ENCODE measurements at places on chromosomes 2 and 18.

DNA sequence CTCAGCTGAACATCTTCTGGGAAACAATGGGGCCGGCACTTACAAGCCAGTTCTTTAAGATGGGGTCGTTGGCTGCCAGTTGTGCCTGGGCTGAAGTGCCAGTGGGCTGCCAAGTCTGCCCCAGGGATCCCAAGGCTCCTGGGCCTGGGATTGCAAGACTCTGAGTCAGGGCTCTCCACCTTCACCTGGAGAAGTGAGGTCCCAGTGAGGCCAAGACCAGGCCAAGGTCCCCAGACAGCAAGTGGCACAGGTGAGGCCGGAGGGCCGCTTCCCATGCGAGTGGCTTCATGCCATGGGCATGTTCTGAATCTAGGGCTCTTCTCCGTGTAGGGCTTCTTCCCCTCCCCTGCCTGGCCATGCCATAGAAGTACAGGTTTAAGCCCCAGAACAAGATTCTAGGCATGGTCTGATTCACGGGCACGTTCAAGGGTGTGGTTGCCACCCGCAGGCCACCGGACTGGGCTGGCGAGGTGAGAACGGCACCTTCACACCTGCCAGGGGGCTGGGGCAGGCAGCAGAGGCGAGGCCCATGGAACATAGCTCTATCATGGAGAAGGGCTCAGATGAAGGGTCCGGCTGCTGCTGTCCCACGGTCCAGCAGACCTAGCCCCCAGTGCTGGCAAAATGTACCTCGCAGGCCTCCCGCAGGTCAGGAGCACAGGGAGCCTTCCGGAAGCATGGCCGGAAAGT is 36.4 kb downstream of the TWIST2 start:
- no peak for DNase-seq

GRCh38 chr2:179837408-179837807 is 24.0 kb downstream of the ZNF385B start:
- no peak for DNase-seq

GRCh38 chr2:152858594-152859265 is 140.3 kb downstream of the ARL6IP6 start:
- peak; percentile 40 for DNase-seq

- DNase-seq, result no peak
Observed at GRCh38 chr2:892401-892800, 58.2 kb upstream of the SNTG2 start.

DNA sequence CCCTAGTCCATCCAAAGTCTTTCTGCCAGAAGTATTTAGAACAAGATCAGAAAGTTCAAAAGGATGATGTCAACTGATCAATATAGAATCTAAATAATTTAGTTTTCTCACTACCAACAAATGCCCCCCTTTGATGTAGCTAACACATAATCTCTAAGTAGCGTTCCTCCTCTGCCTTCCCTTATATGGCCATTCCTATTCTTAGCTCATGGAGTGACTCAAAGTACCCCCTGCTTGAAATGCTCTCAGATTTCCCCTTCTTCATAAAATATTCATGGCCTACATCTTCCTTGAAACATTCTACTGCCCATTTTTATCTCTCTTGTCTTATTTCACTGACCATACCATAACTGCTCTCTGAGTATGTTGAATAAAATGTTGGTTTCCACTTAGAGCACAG is 151.5 kb downstream of the UPP2 start:
- no peak for DNase-seq

GRCh38 chr2:38293152-38293865 is 83.8 kb downstream of the ATL2 start:
- DNase-seq, result no peak

GRCh38 chr2:141329964-141330363 is 800.9 kb downstream of the LRP1B start:
- DNase-seq, result no peak

GRCh38 chr2:10926191-10926820 is 14.6 kb downstream of the KCNF1 start:
- no peak for DNase-seq

- DNase-seq, result no peak
Observed at GRCh38 chr2:219687272-219687671, 59.8 kb downstream of the SLC4A3 start.

DNA sequence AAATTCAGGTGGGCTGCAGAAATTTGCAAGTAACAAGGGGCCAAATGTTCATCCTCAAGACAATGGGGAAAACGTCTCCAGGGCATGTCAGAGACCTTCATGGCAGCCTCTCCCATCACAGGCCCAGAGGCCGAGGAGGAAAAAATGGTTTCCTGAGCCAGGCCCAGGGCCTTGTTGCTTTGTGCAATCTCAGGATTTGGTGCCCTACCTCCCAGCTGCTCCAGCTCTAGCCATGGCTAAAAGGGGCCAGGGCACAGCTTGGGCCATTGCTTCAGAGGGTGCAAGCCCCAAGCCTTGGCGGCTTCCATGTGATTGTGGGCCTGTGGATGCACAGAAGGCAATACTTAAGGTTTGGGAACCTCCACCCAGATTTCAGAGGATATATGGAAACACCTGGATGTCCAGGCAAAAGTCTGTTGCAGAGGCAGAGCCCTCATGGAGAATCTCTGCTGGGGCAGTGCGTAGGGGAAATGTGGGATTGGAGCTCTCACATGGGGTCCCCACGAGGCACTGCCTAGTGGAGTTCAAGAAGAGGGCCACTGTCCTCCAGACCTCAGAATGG is 29.2 kb downstream of the RPRD1A start:
- no peak for DNase-seq

DNA sequence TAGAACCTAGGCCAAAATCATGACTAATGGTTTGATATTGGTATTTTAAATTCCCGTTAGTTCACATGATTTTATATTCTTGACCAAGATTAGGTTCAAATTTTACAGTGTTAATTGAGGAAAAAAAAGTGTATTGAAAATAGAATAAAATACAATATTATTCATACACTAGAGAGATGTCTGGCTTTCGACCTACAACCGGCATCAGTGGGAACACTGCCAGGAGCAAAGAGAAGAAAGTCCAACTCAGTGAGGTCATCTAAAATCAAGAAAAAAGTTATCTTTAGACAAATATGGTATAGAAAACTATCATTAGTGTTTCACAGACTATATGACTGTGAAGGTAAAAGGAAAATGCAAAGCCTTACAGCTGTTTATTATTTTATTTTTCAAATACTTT is 81.5 kb downstream of the PIGN start:
- DNase-seq, result no peak

GRCh38 chr2:9658972-9659371 is 28.2 kb upstream of the YWHAQ start:
- no peak for DNase-seq

GRCh38 chr18:39435996-39436395 is 1870.4 kb upstream of the CELF4 start:
- no peak for DNase-seq

- no peak for DNase-seq
Observed at GRCh38 chr2:222862106-222862908, 1.5 kb downstream of the ACSL3 start.

DNA sequence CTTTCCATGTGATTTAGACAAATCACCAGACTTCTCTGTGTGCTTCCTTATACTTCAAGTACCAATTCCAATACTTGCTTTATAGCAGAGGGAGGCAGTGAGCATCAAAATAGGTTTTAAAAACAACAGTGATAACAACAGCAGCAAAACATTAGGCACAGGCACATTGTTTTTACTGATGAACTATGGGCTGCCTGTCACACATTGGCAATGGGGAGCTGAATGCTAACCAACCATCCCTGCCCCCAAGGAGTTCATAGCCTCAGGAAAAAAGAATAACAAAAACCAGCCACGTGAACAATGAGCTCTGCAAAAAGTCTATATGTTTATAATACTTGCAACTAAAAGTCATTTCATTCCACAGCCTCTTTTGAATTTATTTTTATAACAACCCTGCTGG is 287.9 kb upstream of the TRIB2 start:
- DNase-seq, result no peak

DNA sequence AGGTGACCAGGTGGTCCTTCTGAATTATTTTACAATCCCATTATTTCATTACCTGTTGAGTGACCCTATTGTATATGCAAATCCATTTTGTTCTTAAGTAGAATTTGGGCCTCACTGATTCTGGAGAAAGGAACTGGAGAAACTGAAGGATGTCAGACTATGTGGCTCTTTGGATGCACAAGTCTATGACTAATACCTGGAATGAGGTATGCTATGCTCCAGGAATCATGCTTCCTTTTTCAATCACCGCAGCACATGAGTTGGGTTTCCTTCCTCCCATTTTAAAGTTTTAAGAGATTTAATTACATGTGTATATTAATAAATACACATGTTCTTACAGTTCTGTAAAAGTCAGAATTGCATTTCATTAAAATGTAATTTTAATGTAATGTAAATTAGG is 253.9 kb upstream of the VWC2L start:
- DNase-seq, result no peak

GRCh38 chr2:72130659-72131360 is 16.9 kb downstream of the CYP26B1 start:
- DNase-seq, result no peak

- no peak for DNase-seq
Observed at GRCh38 chr18:39058386-39059000, 1492.9 kb upstream of the CELF4 start.

GRCh38 chr2:182638667-182639066 is 77.4 kb upstream of the DNAJC10 start:
- no peak for DNase-seq

DNA sequence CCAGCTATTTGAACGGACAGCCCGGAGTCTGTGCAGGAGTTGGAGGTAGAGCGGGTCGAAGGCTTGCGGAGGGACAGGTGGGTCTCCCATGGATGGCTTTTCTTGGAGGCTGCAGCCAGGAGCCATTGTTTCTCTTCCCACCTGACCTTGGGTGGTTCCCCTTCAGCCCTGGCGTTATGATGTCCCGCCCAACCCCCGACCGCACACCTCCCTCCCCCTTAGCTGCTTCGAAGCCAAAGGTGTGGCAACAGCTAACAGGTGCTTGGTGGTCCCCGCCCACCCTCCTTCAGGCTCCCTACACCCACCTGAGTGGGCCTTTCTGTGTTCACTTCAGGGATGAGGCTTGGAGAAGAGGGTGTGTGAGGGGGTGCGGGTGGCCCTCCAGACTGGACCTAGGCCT is 62.7 kb downstream of the HPCAL1 start:
- no peak for DNase-seq

DNA sequence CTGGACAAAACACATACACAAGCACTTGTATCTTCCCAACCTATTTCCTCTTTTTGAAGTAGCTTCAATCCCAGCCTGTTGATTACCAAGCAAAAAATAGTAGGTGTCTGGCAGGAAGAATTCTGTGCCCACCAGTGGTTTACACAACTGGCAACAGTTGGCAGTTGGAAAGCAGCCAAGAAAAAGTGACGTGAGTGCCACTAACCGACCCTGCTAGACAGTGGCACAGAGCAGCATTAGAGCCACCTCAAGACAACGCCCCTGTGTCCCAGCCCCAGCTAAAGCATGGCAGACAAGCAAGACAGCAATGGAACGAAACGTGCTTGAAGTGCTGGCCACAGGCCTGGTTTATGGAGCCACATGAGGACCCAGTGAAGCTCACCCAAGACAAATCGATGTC is 379.6 kb downstream of the FBXO15 start:
- DNase-seq, result peak; percentile 37

DNA sequence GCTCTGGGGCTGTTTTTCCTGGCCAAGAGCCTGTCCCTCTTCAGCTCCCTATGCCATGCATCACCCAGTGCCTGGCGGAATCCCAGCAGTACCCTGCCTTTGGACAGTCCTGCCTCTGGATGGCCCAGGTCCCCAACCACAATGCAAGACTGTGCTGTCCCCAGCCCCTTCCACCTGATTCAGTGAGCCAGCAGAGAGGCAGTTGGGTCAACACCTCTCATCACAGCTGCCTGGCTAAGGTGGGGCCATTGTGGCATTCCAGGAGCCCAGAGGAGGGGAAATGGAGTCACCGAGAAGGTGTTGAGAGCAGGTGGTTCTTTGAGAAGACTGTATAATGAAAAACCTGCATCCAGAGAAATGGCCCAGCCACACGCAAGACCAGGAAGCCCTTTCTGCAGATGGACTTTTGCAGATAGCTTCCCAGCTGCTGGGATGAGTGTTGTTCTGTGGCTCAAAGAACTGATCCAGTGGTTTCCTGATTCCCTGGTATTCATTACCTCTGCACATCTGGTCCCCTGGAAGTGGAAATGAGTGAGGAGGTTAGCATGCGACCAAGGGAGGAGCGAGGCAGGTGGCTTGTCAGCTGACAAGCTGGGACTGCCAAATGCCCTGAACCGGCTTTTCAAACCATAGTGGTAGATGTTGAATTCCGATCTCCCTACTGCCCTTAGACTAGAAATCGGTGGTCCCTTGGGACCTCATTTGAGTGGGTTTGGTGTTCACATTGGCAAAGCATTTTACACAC is 1.7 kb upstream of the ASPRV1 start:
- DNase-seq, result no peak

DNA sequence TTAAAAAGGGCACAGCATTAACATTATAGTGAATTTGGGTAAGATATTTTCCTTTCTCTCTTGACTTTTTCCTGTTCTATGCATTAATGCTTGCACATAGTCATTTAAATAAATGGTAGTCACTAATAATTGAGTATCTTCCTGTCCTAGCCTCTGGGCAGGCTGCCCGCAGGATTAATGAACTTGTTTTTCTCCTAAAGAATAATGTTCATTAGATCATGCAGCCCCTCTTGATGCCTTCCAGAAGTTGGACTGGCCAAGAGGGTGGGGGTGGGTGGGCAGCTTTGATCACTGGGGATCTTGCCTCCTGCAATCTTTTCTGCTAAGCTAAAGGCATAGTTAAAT is 514.5 kb upstream of the CDH2 start:
- DNase-seq, result no peak

- DNase-seq, result no peak
Observed at GRCh38 chr2:11550901-11551568, 17.2 kb downstream of the GREB1 start.

DNA sequence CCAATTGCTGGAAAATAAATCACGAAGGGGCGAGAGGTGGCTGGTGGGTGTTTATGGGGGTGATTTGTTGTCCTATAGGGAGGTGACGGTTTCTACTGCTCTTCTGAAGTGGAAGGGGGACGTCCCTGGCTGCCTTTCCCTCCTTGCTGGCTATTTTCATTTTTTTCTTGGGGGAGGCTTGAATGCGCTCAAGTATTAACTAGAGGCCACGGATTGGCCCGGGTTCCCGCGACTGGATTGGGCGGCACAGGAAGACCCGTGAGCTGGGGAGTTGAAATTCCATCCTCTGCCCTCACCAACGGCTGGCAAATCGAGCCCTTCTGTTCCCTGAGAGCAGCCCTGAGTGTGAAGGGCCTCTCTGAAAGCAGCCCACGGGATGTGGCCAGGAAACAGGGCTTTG is 176.5 kb upstream of the SPRED2 start:
- no peak for DNase-seq

GRCh38 chr2:203030545-203030944 is 15.9 kb downstream of the NBEAL1 start:
- DNase-seq, result no peak

DNA sequence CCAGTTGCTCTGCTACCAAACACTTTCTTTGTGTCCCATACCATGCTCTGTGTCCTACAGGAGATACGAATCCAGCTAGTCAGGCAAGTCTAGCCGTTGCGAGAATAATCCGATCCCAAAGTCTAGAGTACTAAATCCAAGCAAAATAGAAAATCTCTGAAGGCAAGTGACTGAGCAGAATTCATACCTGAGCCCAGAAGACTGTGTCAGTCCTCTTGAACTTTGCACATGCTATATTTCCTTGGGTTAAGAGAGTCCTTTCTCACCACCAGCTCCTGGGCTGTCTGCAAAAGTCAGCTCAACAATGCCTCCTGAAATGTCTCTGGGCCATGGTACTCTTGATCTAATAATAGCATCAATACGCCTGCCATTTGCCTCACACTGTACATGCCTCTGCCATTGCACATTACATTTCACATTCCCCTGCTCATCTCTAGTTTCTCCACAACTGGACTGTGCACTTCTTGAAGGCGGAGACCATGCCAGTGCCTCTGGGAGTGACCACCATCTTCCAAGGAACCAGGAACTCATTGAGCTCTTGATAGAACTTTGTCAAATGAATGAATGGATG is 265.8 kb upstream of the ID2 start:
- no peak for DNase-seq
